ENCODE measurements at places on chromosomes 6 and 20. TPM values are rescaled to one million over a fixed set of nuclear protein-coding genes. Genes with fewer than 3 reads are reported as not detected.
A peak's percentile ranks its signal among the peaks of the same experiment; 100 is the strongest.

DNA sequence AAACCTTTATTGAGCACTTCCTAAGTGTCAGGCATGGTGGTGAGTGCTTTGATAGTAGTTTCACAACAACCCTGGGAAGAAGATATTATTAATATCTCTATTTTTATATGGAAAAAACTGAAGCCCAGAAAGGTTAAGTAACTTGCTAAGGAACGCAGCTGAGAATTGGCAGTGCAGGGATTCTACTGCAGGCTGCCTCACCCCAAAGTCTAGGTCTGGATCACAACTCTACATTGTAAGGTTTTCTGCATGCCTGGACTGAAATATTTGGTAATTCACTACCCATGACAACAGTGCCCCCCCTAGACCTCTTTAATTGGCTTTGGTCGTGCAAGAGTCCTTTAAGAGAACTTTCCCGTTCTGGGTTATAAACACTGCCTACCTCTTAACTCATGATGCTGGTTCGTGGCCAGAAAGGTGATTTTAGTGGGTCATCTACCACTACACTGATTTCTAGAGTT, 67.1 kb upstream of the KCNQ5 start:
- no peak for DNase-seq

DNA sequence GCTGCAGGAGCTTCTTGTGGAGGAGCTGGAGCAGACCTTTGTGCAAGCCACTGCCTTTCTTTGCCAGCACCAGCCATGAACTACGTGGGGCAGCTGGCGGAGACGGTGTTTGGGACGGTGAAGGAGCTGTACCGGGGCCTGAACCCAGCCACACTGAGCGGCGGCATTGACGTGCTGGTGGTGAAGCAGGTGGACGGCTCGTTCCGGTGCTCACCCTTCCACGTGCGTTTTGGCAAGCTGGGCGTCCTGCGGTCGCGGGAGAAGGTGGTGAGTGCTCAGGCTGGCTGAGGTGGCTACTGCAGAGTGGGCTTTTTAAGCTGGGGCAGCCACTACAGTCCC, 5.1 kb downstream of the LPIN3 start:
- DNase-seq = no peak

DNA sequence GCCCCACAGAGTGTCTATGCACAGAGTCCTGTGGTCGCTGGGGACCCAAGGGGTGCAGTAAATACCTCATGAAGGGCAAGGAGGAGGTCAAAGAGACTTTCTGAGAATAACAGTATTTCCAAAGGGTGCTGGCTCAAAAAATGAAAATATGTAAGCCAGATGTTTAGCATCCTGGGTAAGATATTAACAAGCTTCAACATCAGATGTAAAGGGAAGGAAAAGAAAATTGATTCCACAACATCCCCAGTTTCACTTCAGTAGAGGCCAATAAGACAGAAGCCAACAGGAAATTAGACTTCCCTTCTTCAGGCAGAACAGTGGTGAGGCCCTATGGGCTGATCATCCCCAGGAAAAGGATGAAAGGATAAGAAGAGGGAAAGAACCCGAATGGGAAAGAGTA, 434.7 kb downstream of the PRKN start:
- no peak for DNase-seq

GRCh38 chr20:40307997-40308396, 381.0 kb downstream of the MAFB start:
- no peak for DNase-seq

DNA sequence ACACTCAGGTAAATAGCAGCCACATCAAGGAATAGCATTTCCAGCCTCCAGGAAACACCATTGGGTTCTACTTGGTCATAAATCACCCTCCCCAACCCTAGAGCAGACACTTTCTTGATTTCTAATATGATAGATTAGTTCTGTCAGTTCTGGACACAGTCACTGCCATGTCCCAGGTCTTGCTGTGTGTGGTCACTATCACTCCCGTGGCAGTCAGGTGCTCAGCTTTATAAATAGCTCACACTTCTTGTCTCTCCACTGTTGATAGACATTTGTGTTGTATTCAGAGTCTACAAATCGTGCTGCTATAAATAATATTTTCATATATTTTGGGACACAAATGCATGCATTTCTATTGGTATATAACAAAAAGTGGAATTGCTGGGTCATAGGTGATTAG, 13.3 kb downstream of the HLA-F start:
- DNase-seq = no peak

- DNase-seq = no peak
Measured at GRCh38 chr6:42704251-42704936, 18.0 kb downstream of the PRPH2 start.

- no peak for DNase-seq
Measured at GRCh38 chr6:4130357-4130987, 4.9 kb downstream of the ECI2 start.

- no peak for DNase-seq
Measured at GRCh38 chr6:43257367-43258145, 14.3 kb downstream of the TTBK1 start.

- no peak for DNase-seq
Measured at GRCh38 chr20:43665466-43666176, 1.3 kb upstream of the MYBL2 start.

- no peak for DNase-seq
Measured at GRCh38 chr6:8539453-8539852, 104.1 kb upstream of the SLC35B3 start.

GRCh38 chr6:11729076-11729475, 49.5 kb downstream of the ADTRP start:
- no peak for DNase-seq

DNA sequence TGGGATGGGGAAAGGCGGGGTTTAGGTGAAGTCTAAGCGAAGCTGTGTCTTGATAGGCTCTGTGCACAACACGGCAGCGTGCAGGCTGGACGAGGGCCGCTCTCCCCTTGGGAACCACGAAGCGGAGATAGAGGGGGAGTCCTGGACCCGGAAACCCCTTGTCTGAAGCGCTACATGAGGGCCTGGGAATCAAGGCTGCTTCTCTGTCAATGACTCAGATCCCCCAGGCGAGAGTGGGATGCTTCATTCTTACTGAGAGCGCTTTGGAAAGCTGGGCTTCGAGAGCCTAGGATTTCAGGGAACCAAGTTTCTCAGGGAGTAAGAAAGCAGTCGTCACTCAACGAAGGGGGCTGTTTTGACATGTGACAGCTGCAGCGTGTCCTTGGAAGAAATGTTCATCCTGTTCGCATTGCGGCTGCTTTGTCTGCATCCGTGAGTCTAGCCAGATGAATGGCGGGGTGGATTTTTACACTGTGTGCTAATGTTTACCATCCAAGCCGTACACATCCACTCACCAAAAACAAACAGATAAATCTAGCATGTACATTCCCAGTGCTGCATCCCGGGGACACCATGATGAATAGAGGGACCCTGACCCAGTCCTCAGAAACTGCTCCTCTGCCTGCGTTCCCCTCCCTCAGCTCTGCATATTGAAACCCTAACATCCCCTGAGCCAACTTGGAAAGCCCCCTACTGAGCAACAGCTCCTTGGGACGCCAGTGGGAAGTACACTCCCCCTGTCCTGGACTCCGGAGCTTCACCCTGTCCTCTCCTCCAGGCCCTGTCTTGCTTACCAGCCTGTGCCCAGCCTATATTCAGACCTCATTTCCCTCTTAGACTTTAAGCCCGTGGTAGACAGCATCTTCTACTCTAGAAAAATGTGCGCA, 24.5 kb upstream of the RTF2 start:
- no peak for DNase-seq

GRCh38 chr6:134145786-134146185, 93.4 kb upstream of the SLC2A12 start:
- DNase-seq = no peak

GRCh38 chr6:109331081-109331480, 51.2 kb downstream of the CD164 start:
- no peak for DNase-seq

GRCh38 chr6:231779-232178, 60.5 kb upstream of the DUSP22 start:
- no peak for DNase-seq

DNA sequence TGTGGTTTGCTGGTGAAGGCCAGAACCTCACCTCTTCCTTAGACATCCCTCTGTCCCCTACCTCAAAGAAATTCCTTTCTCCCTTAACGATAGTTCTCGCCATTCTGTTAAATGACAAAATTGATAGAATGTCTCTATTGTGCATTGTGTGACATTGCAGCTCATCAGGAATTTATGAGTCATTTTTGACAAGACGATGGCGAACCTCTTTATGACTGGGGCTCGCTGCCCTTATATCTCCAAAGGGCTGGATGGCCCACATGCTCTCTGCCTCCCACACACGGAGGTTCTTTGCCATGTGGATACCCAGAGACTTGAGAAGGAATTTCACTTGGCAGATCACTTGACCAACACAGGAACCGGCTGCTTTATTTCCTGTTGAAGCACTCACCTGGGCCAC, 66.8 kb upstream of the RPS6KA2 start:
- DNase-seq = no peak

- DNase-seq = no peak
Measured at GRCh38 chr6:133704371-133704770, 184.5 kb upstream of the TCF21 start.

GRCh38 chr6:79506251-79506650, 31.0 kb downstream of the LCA5 start:
- no peak for DNase-seq

DNA sequence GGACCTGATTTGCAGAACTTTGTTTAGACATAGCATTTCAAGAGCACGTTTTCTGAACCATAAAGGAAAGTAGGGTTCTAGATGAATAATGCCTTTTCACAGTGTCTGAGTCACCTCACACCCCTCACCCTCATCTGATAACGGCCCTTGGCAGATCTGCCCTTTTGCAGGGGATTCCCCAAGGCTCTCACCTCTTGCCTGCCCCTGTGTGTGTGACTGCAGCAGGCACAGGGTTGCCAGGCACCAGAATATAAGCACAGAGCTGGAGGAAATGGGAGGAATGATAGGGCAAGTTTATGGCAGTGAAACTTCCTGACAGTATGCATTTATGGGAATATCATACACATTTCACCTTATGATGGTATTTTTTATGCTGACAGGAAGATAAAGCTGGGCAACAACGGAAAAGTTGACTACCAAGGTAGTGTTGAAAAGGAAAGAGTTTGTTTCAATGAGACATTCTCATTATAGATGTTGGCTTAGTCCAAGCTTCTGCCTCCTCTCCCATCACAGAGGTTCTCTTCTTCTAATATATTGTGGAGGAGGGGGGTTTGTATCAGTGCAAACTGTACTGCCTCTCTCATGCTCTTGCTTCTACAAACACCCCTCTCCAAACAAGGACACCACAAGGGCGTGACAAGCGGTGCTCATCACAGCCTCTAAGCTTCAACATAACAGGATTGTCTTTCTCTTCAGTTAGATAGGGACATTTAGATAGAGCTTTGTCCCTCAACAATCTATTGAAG, 101.5 kb upstream of the BACH2 start:
- DNase-seq = no peak

- no peak for DNase-seq
Measured at GRCh38 chr6:20566109-20566508, 31.9 kb downstream of the CDKAL1 start.

DNA sequence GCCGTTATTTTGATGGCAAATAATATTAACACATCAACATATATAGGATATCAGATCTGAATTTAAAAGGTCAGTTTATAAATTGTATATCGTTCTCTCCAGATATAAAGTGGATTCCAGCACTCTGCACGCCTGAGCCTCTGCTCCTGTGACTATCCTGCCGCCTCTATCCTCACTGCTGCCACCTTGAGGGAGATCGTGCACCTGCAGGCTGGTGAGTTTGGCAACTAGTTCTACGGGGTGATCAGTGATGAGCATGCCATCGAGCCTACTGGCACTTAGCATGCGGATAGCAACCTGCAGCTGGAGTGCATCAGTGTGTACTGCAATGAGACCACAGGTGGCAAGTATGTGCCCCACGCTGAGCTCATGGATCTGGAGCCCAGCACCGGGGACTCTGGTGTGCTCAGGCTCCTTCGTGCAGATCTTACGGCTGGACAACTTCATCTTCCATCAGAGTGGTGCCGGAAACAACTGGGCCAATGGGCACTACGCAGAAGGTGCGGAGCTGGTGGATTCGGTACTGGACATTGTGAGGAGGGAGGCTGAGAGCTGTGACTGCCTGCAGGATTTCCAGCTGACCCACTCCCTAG, 84.9 kb downstream of the FBXO5 start:
- peak; percentile 44 for DNase-seq

- no peak for DNase-seq
Measured at GRCh38 chr6:136166815-136167214, 83.3 kb downstream of the MTFR2 start.

GRCh38 chr6:43172104-43173007, 1.3 kb downstream of the SRF start:
- peak; percentile 41 for DNase-seq

DNA sequence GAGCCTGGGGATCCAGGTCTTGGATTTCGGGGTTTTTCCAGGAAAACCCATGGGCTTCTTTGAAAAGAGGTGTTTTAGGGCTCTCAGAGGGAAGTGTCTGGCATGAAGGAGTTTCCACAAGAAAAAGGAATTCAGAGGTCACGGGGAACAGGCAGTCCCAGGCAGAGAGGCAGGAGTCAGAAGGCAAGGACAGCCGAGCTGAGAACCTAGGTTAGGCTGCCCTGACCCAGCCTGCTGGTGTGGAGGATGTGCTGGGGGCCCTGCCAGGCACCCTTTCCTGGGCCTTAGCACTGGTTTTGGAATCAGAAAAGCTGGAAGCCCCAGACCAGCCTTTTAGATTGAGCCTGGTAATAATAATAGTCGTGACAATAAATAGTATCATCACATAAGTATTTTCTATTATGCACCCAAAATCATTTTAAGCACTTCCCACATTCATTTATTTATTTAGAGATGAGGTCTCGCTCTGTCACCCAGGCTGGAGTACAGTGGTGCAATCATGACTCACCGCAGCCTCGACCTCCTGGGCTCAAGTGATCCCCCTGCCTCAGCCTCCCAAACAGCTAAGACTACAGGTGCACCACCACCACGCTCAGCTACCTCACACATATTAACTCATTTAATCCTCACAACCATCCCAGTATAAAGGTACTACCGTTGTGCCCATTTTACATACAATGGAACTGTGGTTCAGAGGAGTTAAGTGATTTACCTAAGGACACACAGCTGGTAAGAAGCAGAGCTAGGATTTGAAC, 19.9 kb downstream of the TGM2 start:
- no peak for DNase-seq

DNA sequence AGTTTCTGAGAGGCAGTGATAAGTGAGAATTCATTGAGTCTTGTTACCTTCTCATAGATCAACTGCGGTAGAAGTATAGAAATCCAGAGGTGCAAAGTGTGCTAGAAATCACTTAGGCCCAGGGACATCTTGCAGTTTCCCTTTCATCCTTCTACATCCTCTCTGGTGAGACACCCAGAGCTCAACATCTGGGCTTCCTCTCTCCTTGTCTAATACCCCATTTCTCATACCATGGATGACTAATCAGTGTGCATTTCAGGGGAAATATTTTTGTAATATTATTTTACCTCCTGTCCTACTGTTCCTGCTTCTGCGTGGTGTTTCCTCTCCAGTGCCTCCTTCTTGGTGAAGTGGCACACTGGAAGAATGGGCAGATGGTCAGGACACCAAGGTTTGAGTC, 322.4 kb downstream of the TFAP2B start:
- DNase-seq = no peak

- peak; percentile 6 for DNase-seq
Measured at GRCh38 chr6:90484903-90485302, 102.0 kb downstream of the MAP3K7 start.

Gene BHLHE23
- not detected for total RNA-seq

Gene ADAM33
- total RNA-seq = 6.3 TPM

Gene ACSS1
- 13.5 TPM for total RNA-seq

Gene TRAM2
- 4.6 TPM for total RNA-seq

Gene SNAP25
- 79.8 TPM for total RNA-seq

Gene MCM3
- total RNA-seq = 27.2 TPM

Gene MATN4
- total RNA-seq = not detected

Gene ZSWIM1
- 7.5 TPM for total RNA-seq
